B cell (primary cell): ENCODE measurements at places on chromosomes 6 and 20. TPM values are rescaled to one million over a fixed set of nuclear protein-coding genes. Genes with fewer than 3 reads are reported as not detected.

GRCh38 chr6:105609375-105609991, 206.6 kb upstream of the PREP start:
- H3K4me1 ChIP-seq = no peaks in the 10 kb centered on the region
- H3K27me3 ChIP-seq = no peaks in the 10 kb centered on the region
- no peak overlapping the region for H3K4me3 ChIP-seq
- H3K27ac ChIP-seq = no peak overlapping the region
- H3K36me3 ChIP-seq = no peaks in the 10 kb centered on the region
- no peak for DNase-seq

DNA sequence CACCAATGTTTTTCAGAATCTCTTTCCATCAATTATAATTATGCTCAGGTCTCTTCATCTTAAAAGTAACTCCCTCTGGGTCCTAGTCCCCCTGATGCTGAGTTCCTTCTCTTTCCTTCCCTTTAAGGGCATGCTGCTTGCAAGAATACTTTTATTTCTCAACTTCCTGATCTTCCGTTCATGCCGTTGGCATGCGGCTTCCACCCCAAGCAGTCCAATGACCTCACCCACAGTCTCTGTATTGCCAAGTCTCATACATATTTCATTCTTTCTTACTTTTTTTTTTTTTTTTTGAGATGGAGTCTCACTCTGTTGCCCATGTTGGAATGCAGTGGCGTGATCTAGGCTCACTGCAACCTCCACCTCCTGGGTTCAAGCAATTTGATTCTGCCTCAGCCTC, 83.5 kb downstream of the NDUFAF5 start:
- H3K4me3 ChIP-seq = no peak overlapping the region
- H3K27ac ChIP-seq = no peak overlapping the region
- no peak for DNase-seq
- no peaks in the 10 kb centered on the region for H3K4me1 ChIP-seq

TP53RK gene
- total RNA-seq = 22.5 and 24.0 TPM in 2 replicates

- H3K27me3 ChIP-seq = peaks cover 11% of the 10 kb centered on the region
- H3K4me3 ChIP-seq = no peak overlapping the region
- no peak for DNase-seq
- peaks cover 13% of the 10 kb centered on the region for H3K4me1 ChIP-seq
Measured at GRCh38 chr20:59048681-59049030, 6.1 kb upstream of the PRELID3B start.

DNA sequence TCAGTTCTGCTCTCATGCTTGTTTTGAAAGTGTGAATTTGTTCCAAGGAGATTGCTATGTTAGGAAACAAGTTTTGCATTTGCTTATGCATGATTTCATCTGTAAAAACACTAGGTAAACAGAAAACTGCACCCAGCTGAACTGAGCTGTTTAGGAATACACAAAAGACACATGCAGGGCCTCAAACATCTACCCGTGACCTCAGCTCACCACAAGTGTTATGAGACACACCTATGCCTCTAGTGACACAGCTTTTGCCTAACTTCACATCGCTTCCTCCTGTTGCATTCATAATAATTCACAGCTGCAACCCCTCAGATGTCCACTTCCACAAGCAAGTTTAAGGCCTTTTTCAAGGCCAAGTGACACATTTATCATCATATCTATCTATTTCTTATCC, 98.0 kb upstream of the SLC24A3 start:
- H3K4me3 ChIP-seq = no peak overlapping the region
- no peaks in the 10 kb centered on the region for H3K4me1 ChIP-seq
- H3K36me3 ChIP-seq = no peaks in the 10 kb centered on the region
- no peak for DNase-seq
- no peaks in the 10 kb centered on the region for H3K27me3 ChIP-seq

SLC16A10 gene
- total RNA-seq = 0.70 and 0.71 TPM in 2 replicates

DNA sequence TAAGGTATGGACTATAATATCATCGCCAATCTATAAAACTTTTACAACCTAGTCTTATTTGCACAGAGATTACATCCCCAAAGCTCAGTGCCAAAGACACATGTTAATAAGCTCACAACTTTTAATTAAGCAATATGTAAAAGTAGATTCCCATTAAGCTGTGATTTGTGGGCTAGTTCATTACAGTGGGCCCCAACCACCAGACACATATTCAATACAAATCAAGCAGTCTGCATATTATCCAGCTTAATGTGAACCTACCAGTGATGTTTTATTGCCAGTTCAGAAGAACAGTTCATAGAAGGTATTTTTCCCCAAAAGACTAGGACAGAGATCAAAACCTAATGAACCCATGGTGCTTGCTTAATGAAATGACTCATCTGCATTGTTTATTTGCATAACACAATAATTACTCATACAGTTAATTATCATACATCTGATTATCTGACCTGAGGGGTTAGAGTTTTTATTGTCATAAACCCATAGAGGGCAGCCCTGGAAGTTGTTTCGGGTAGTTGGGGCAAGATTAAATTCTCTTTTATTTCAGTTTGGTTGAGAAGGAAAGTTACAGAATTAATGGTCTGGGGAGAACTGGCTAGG, 831.0 kb downstream of the TFAP2A start:
- H3K4me1 ChIP-seq = no peaks in the 10 kb centered on the region
- H3K4me3 ChIP-seq = no peak overlapping the region
- H3K27me3 ChIP-seq = no peaks in the 10 kb centered on the region
- no peaks in the 10 kb centered on the region for H3K36me3 ChIP-seq

DNA sequence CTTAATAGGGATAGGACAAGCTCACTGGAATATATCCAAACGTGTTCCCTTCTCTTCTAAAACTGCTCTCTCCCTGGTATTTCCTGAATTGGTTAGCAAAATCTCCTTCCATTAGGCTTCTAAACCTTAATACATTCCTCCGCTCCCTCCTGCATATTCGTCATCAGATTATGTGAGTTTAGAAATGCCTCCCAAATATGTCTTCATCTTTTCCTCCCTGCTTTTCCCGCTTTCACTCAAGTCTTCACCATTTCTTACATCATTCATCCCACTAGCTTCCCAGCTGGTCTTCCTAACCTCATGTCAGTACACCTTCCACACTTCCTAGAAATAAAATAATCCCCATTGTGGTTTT, 26.9 kb downstream of the SLC22A16 start:
- no peak for DNase-seq
- H3K4me3 ChIP-seq = no peak overlapping the region
- H3K4me1 ChIP-seq = peaks cover 9% of the 10 kb centered on the region
- H3K27ac ChIP-seq = no peak overlapping the region

HEY2 gene
- not detected in 2 replicates for total RNA-seq

DNA sequence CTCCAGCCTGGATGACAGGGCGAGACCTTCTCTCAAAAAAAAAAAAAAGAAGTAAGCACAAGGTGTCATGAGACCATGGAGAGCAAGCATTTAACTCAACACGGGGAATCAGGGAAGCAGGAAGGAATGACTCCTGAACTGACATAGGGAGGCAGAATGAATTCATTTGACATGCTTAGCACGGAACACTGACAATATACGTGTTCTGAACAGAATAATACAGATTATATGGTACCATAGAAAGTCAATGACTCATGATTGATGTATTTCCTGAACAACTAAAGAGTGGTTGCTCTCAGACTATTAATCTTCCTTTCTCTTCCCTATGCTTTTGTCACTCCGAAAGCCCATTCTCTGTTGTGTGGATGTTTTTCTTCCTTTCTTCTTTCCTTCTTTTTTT, 20.7 kb upstream of the ASIP start:
- no peak overlapping the region for H3K27ac ChIP-seq
- no peak for DNase-seq
- H3K27me3 ChIP-seq = no peaks in the 10 kb centered on the region
- H3K4me3 ChIP-seq = no peak overlapping the region
- H3K36me3 ChIP-seq = no peaks in the 10 kb centered on the region

DNA sequence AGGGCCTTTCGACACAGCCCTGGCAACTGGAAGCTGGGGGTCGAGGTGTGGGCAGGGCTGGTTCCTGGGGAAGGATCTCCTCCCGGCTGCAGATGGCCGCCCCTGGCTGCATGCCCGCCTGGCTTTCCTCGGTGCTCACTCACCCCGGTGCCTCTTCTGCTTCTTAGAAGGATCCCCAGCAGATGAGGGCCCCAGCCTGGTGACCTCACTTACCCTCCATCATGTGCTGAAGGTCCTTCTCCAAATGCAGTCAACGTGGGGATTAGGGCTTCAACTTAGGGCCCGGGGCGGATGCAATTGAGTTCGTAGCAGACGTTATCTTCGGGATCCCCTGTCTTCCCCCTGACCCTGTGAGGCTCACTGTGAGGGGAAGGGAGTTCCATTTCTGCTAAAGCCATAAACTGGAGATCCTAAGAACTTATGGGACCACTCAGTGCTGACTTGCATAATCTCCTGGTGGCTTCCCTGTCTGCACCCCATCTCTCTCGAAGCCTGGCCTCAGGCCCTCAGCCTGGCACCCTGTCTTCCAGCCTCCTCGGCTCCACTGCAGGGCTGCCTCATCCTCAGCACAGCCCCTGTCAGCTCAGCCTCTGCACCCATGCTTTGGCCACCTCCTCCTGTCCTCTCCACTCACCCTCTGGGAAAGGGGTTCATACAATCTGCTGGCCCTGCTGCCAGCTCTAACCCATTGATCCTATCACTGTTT, 92.6 kb downstream of the THBS2 start:
- no peak for DNase-seq
- no peaks in the 10 kb centered on the region for H3K27me3 ChIP-seq
- H3K4me3 ChIP-seq = no peak overlapping the region
- H3K4me1 ChIP-seq = no peaks in the 10 kb centered on the region
- no peak overlapping the region for H3K27ac ChIP-seq
- no peaks in the 10 kb centered on the region for H3K36me3 ChIP-seq

WDR27 gene
- total RNA-seq = 76.4 and 86.3 TPM in 2 replicates

DNA sequence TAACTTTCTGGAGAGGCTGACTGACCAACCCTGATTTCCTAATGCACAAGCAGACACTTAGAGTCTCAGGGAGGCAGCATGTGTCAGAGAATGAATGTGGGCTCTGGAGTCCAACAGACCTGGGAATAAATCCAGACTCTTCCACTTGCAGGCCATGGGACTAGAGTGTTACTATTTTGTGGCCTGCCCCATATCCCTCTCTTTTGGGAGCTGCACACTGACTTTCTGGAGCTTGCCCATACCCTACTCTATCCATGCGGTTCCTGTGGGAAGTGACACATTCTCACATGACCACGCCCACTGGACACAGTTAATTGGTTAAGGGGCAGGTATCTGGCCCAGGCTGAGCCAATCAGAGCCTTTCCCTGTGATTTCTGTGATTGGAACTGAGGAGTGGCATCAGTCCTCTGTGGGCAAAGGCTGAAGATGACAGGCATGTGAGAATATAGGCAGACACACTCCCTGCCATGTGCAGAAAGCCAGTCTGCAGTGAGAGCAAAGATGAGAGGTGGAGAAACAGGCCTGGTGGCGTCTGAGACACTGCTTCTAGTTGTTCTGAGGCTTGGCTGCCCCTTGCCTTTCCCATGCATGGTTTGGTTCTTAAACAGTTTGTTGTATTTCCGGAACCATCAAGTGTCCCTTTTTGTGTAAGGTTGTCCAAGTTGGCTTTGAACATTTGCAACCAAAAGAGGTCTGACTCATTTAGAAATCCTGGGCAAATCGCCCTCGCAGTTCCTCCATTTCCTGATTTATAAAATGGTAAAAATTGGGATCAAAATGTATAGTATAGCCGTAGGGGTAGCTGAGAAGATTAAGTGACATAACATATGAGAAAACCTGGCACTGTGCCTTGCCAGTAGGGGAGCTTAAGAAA, 125.6 kb downstream of the CDC5L start:
- no peak overlapping the region for H3K27ac ChIP-seq
- H3K36me3 ChIP-seq = no peaks in the 10 kb centered on the region
- H3K4me1 ChIP-seq = no peaks in the 10 kb centered on the region
- no peaks in the 10 kb centered on the region for H3K27me3 ChIP-seq
- DNase-seq = no peak

- no peak overlapping the region for H3K27ac ChIP-seq
- no peaks in the 10 kb centered on the region for H3K4me1 ChIP-seq
- H3K27me3 ChIP-seq = no peaks in the 10 kb centered on the region
- no peak overlapping the region for H3K4me3 ChIP-seq
Measured at GRCh38 chr6:98203170-98203806, 631.1 kb upstream of the POU3F2 start.

- H3K27ac ChIP-seq = no peak overlapping the region
- no peak overlapping the region for H3K4me3 ChIP-seq
- no peaks in the 10 kb centered on the region for H3K4me1 ChIP-seq
- H3K27me3 ChIP-seq = no peaks in the 10 kb centered on the region
Measured at GRCh38 chr20:25338112-25339023, 52.3 kb downstream of the ABHD12 start.

GRCh38 chr6:90028995-90029635, 134.8 kb downstream of the GJA10 start:
- H3K4me3 ChIP-seq = no peak overlapping the region
- no peaks in the 10 kb centered on the region for H3K27me3 ChIP-seq
- peaks cover 6% of the 10 kb centered on the region for H3K36me3 ChIP-seq
- no peak for DNase-seq
- no peak overlapping the region for H3K27ac ChIP-seq
- no peaks in the 10 kb centered on the region for H3K4me1 ChIP-seq

GRCh38 chr20:24742436-24742835, 206.6 kb upstream of the CST7 start:
- H3K4me1 ChIP-seq = no peaks in the 10 kb centered on the region
- H3K4me3 ChIP-seq = no peak overlapping the region
- H3K36me3 ChIP-seq = no peaks in the 10 kb centered on the region
- DNase-seq = no peak
- H3K27ac ChIP-seq = no peak overlapping the region

DDX43 gene
- total RNA-seq = 1.8 and 2.6 TPM in 2 replicates

PXDC1 gene
- 17.1 and 18.9 TPM in 2 replicates for total RNA-seq

DNA sequence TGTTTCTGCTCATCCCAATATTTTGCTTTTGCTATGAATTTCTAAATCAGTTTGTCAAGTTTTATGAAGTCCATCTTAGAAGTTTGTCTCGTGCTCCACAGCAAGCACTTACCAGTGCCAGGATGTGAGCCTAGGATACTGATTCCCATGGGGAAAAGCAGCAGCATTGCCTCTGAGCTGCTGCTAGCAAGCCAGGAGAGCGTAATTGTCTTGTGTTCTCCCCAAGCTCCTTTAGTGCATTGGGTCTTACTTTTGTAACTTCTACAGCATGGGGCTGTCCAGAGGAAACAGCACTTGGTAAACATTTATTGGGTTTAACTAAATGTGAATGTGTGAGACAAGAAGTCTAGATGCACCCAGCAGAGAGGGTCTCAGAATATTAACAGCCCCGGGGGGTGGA, 76.1 kb downstream of the RNF182 start:
- H3K4me1 ChIP-seq = no peaks in the 10 kb centered on the region
- H3K36me3 ChIP-seq = no peaks in the 10 kb centered on the region
- H3K27ac ChIP-seq = no peak overlapping the region
- no peak for DNase-seq
- no peak overlapping the region for H3K4me3 ChIP-seq
